ENCODE measurements at places on chromosomes 16 and 17. TPM values are rescaled to one million over a fixed set of nuclear protein-coding genes. Genes with fewer than 3 reads are reported as not detected.
A peak's percentile ranks its signal among the peaks of the same experiment; 100 is the strongest.

- no peak overlapping the region for H3K4me3 ChIP-seq
- H3K36me3 ChIP-seq, result no peaks in the 10 kb centered on the region
- no peak overlapping the region for H3K27ac ChIP-seq
- DNase-seq, result no peak
- H3K4me1 ChIP-seq, result no peaks in the 10 kb centered on the region
- no peaks in the 10 kb centered on the region for H3K27me3 ChIP-seq
Observed at GRCh38 chr17:6011206-6011605, 59.0 kb upstream of the WSCD1 start.

DNA sequence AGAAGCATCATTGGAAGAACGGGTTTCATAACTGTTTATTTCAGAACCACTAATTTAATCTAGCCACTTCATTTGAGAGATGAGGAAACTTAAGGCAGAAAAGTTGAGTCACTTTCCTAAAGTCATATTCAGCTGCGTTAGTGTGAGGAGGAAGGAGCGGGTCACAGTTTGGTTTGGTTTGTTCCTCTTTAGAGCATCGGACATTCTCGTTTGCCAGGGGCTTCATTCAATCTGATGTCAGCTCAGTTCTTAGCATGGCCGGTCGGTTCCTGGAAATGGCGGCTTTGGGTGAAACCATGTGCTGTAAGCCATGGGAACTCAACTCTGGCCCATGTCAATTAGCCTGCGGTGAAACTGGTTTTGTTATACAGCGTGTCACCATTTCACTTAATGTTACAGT, 186.5 kb downstream of the LGALS9B start:
- DNase-seq, result no peak
- no peak overlapping the region for H3K4me3 ChIP-seq
- H3K4me1 ChIP-seq, result no peaks in the 10 kb centered on the region
- H3K27me3 ChIP-seq, result no peaks in the 10 kb centered on the region
- H3K27ac ChIP-seq, result no peak overlapping the region

- H3K27ac ChIP-seq, result peak overlapping the region; percentile 53
- H3K4me1 ChIP-seq, result peaks cover 57% of the 10 kb centered on the region
- no peaks in the 10 kb centered on the region for H3K36me3 ChIP-seq
- peak; percentile 50 for DNase-seq
- H3K27me3 ChIP-seq, result no peaks in the 10 kb centered on the region
Observed at GRCh38 chr17:77420804-77421629, 280.2 kb downstream of the SEC14L1 start.

DNA sequence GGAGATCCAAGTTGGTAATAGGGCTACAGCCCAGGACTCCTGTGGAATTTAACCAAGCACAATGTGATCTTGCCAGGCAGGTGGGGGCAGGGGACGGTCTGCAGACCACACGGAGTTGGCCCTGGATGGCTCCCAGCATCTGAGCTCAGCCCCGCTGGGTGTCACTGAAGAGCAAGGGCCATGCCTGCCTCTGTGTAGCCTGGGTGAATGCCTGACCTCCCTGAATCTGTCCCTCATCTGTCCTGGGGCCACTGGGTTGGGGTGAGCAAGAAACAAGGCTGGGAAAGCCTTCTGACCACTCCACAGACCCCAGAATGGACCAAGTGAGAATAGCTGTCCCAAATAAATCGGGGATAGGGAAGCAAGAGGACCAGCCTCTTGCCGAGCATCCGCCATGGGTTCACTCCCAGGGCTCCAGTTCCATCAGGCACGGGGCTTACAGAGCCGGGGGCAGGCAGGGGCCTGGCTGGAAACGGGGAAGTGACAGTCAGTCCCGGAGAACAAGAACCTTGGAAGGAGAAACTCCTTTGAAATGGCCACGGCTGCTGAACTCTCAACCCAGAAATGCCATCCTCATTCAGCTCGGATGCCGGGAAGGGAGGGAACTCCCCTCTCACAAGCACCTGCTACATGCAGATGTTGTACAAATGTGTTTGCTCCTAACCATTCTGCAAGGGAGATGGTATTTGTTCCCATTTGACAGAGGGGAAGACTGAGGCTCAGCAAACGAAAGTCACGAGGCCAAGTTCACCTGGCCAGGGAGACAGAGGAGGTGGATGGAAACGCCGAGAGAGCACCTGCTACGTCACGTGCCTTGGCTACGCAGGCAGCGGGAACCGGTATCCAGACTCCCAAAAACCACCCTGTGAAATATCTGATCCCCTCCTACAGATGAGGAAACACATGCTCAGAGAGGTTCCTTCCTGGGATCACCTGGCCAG, 50.0 kb downstream of the RMI2 start:
- H3K4me3 ChIP-seq, result no peak overlapping the region
- H3K36me3 ChIP-seq, result no peaks in the 10 kb centered on the region
- no peak overlapping the region for H3K27ac ChIP-seq
- no peaks in the 10 kb centered on the region for H3K27me3 ChIP-seq
- DNase-seq, result no peak
- peaks cover 3% of the 10 kb centered on the region for H3K4me1 ChIP-seq

DNA sequence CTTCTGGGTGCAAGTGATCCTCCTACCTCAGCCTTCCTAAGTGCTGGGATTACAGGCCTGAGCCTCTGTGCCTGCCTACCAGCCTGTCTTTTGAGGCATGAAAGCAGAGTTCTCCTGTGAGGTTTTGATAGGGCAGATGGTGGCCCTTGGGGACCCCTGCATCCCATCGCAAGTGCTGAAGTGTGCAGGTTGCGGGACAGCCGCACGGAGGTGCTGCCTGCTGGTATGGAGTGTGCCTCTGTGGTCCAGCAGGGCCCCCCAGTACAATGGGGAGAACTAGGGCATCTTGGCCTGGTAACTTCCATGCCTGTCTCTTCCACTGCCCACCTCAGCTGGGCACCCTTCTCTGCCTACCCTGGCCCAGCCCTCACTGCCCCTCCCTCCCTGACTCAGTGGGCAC, 9.9 kb upstream of the NDRG4 start:
- H3K27me3 ChIP-seq, result no peaks in the 10 kb centered on the region
- DNase-seq, result no peak
- H3K4me1 ChIP-seq, result no peaks in the 10 kb centered on the region
- no peaks in the 10 kb centered on the region for H3K36me3 ChIP-seq
- H3K4me3 ChIP-seq, result no peak overlapping the region

GRCh38 chr17:3026125-3026855, 37.1 kb downstream of the OR1D5 start:
- DNase-seq, result no peak
- no peak overlapping the region for H3K4me3 ChIP-seq

DNA sequence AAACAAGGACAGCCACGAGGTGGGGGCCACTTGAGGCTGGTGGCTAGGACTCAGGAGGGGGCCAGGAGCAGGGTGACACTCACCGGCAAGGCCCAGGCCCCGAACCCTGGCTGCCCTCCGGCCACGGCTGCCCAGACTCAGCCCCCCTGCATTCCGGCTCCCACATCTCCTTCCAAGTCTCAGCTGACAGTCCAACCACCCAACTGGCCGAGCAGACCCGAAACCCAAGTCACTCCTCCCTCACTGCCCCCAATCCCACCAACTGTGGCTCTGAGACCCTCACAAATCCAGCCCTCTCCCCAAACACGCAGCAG, 9.4 kb downstream of the HAGH start:
- H3K27me3 ChIP-seq, result no peaks in the 10 kb centered on the region
- H3K4me1 ChIP-seq, result no peaks in the 10 kb centered on the region
- H3K4me3 ChIP-seq, result no peak overlapping the region

- DNase-seq, result no peak
- no peaks in the 10 kb centered on the region for H3K36me3 ChIP-seq
- H3K4me1 ChIP-seq, result peaks cover 3% of the 10 kb centered on the region
- H3K27ac ChIP-seq, result no peak overlapping the region
- H3K27me3 ChIP-seq, result no peaks in the 10 kb centered on the region
- no peak overlapping the region for H3K4me3 ChIP-seq
Observed at GRCh38 chr17:37273409-37274051, 102.3 kb upstream of the C17orf78 start.

- no peaks in the 10 kb centered on the region for H3K36me3 ChIP-seq
- no peak overlapping the region for H3K27ac ChIP-seq
- DNase-seq, result peak; percentile 82
- peaks cover 12% of the 10 kb centered on the region for H3K4me1 ChIP-seq
Observed at GRCh38 chr17:68200689-68201417, 47.0 kb upstream of the AMZ2 start.

HOXB1 gene
- total RNA-seq, result not detected

CCDC200 gene
- 1.7 TPM for total RNA-seq

PVALEF gene
- total RNA-seq, result not detected

DPEP2 gene
- 154 TPM for total RNA-seq

C16orf78 gene
- total RNA-seq, result not detected

RND2 gene
- 0.74 TPM for total RNA-seq

SPATA22 gene
- total RNA-seq, result not detected

CA7 gene
- total RNA-seq, result not detected

Data from naive thymus-derived CD4-positive, alpha-beta T cell (primary cell).